ENCODE measurements at places on chromosomes 5 and 9.
A peak's percentile ranks its signal among the peaks of the same experiment; 100 is the strongest.

- no peak for DNase-seq
Observed at GRCh38 chr9:120360046-120360445, 219.9 kb downstream of the CDK5RAP2 start.

GRCh38 chr5:89120719-89121118, 237.7 kb upstream of the MEF2C start:
- no peak for DNase-seq

DNA sequence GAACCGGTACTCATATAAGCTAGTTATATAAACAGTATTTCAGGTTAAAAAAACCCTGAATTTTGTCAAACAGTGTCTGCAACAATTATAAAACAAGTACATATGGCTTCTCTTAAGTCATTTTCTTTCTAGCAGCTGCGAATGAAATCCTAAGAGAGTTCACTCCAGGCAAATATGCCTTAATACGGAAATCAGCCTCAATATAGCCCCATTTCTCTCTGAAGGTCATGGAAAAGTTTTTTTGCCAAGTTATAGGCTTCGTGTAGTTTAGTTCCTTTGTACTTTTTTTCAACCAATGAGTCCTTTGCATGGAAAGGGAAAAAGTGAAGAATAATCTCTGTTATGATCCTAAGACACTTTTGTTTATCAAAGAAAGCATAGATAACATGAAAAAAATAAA, 848.0 kb upstream of the ACO1 start:
- no peak for DNase-seq

DNA sequence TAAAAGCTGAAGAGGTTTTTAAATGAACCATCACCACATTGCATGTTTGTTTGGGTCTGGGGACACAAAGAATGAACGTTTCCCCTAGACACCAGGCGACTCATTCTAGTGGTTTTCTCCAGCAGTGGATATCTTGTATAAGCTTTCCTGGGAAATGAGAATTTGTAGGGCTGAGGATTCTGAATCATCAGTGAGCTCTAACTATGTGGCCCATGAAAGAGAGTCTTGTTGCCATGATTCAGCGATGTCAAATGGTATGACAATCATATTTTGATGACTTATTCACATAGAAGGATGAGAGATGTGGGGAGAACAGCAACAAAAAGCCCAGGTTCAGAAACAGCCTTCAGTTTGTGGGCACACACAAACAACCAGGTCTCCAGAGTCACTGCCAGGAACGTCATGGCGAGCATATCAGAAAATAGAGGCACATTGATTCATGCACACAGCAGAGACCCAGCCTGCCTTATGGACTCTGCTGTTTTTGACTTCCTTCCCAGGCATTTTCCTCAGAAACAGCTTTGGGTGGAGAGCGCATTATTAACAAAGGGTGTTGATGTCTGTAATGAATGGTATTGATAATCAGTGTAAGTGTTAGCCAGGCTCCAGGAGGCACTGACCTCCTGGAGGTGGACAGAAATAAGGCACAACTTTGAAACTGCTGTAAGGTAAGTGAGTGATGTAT, 13.3 kb downstream of the ZNF474 start:
- DNase-seq, result no peak

GRCh38 chr5:110884005-110884404, 145.2 kb downstream of the SLC25A46 start:
- DNase-seq, result no peak

GRCh38 chr5:114176356-114176755, 185.5 kb upstream of the KCNN2 start:
- no peak for DNase-seq

- DNase-seq, result no peak
Observed at GRCh38 chr9:74078647-74079046, 418.5 kb upstream of the RORB start.

DNA sequence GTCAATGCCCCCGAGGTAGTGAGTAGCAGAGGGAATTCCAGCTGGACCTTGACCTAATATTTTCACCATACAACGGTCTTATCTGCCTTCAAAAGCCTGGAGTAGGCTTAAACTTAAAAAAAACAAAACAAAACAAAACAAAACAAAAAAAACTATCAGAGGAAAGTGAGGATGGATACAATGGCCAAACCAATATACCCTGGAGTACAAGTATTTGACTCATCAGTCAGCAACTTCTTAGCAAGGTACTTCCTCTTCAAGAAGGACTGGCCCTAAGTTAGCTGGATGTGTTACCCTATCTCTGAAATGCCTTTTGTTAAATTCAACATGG, 160.6 kb upstream of the GNA14 start:
- no peak for DNase-seq

DNA sequence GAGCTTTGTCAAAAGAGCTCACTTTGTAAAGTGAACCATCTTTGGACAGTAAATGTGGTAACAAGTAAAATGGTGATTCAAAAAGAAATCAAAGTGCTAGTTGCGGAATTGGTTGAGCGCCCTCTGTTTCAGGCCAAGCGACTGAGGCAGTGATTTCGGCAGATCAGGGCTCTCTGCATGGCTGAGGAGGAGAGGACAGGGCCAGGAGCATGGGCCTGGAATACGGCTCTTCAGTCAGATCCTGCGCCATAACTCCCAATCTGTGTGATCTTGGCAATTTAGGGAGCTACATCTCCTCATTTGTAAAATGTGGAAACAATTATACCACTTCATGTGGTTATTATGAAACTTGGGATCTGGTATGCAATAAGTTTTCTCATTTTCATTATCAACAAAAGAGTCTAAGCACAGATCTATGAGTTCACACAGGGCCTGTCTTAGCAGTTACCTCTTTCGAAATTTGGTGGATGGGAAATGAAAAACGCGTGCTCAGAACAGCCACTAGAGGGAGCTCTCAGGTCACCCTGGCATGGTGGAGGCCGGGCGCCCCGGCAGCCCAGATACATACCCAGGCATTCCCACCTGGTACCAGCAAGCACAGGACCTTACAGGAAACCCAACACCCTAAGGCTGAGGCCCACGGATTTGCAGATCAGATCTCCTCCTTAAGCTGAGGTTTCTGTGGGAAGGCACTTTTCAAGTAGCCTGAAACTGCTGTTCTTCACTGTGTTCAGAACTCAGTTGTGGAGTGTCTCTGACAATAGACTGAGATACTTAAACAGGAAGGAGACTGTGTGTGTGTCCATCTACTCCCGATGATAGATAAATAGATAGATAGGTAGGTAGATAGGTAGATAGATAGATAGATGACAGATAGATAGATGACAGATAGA, 303.7 kb downstream of the RAB3C start:
- DNase-seq, result peak; percentile 79

DNA sequence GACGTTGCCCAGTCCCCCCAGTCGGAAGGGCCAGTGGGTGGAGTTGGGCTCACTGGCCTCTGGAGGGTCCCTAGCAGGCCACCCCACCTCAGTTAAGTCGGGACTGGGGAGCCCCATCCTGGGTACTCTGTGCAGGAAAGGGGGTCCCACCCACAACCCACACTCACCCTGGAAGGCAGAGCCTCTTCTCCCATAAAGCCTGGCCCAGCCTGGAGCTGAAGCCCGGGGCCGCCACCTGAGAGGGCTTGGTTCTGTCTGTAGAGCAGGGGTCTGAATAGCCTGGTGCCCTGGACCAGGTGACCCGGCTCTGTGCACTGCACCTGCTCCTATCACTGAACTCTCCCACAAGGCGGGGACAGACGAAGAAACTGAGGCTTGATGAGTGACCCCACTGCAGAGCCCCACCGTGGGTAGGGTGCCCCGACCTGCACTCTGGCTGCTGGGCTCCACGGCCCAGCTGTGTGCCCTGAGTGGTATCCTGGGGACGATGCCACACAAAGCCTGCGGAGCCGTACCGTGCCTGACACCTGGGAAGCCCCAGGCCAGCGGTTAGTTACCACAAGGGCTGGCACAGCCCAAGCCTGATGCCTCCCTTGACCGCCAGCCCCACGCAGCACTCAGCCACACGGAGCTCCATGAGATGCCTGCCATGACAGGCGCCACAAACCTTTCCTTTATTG, 7.3 kb downstream of the PTGES2 start:
- no peak for DNase-seq

GRCh38 chr5:111133436-111133751, 41.2 kb downstream of the WDR36 start:
- DNase-seq, result no peak

DNA sequence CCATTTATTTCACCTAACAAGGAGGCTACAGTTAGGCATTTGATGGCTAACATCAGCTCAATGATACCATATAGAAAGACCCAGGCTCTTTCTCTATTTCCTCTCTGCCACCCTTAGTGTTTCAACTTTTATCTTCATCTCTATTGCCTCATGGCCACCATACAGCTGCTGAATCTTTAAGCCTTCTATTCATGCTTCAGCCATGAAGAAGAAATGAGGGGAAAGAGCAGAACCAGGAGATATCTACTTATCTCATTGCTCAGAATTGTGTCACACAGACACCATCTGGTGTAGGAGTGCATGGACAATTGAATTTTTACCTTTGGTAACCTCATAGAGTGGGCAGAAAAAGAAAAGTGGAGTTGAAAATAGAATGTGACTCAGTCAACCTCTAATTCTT, 6.7 kb downstream of the GAPT start:
- no peak for DNase-seq

- DNase-seq, result no peak
Observed at GRCh38 chr5:51388488-51389287, 5.4 kb downstream of the ISL1 start.

DNA sequence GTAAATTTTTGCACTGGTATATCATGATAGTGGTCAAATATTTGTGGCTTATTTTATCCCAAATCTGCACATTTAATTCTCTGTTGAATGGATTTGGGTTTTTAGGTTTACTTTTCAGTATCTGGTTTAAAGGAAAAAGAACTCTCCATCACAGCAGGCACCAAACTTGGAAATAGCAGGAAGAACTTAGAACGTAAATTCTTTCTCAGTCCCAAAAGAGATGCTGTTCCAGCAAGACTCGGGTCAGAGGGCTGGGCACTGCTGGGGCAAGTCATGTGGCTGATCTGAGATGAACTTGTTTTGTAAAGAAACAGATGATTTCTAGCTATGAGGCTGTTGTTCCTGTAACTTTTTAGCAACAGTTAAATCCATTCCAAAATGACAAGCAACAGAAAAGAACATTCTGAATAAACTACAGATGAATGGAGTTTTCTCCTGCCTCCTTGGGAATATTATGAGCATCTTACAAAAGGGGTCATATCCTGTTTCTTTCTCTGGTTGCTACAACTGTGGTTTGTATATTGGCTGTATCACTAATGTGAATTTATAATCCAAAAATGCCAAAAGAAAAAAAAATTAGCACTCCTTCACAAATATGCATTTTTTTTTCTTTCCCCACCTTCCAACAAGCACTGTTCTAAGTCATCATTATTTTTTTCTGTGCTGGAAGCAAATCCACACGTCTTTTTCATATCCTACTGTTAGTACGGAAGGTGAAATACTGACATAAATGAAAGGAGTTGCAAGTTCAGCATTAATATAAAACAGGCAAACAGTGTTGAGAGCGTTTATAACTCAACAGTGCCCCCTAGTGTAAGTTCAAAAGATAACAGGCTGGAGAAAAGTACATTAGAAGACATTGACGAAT, 31.1 kb downstream of the OR2K2 start:
- DNase-seq, result no peak

GRCh38 chr9:97412626-97413385, 910 bp downstream of the TDRD7 start:
- no peak for DNase-seq

DNA sequence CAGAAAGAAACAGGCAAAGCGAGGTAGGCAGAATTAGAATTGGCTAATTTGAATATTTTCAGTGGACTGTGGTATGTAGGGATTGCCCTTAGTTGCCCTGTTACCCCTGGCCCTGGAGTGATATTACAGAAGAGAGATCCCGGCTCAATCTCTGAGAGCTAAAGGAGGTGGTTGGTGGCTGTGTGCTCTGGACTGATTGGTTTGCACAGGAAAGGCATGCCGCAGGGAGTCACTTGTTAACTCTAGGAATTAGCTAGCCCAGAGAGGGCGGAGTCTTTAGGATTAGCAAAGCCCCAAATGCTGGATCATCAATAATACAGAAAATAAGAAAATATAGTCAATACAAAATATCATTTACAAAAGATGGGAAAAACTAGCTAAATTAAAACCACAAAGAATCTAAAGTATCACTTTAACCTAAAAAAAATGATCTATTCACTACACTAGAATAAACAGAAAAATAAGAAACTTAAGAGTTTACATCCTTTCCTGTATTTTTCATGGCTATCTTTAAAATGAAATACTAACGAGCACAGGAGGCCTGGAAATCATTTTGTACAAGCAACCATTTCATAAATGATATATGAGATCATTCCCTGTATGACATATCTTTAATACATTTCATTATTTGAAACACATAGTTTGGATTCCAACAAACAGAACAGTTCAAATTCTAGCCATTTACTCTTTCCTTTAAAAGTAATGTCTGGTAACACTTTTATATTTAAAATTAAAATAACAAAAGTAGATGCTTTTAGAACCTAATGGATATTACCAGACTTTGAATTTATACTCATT, 71.1 kb downstream of the GNAQ start:
- DNase-seq, result no peak

DNA sequence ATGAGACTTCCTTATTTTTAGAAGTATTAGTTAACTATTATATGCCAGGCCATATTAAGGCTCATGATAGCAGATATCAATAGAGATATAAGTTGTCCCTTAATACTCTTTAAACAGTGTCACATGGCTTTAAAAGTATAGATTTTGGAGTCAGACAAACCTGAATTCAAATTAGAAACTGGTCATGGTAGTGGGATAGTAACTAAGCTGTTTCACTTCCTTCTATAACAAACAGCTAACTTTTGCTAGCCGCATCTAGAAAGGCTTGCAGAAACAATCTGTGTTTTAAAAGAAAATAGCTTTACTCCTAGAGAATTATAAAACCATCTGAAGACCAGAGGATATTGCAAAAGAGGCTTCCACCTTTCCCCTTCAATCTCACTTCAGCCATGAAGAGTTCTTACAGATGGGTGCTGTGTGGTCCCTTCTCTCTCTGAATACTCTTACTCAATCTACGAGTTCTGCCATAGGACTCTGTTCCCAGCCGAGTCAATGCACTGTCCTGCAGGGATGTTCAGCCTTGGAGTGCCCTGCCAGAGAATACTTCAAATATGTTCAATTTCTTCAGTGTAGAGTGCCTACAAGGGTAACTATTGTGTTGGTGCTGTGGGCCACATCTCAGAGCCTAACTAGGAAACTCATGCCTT, 810.2 kb downstream of the EFNA5 start:
- no peak for DNase-seq

GRCh38 chr5:5071554-5071953, 68.6 kb upstream of the ADAMTS16 start:
- DNase-seq, result no peak

- DNase-seq, result no peak
Observed at GRCh38 chr5:10660720-10661387, 97.0 kb downstream of the ANKRD33B start.

GRCh38 chr5:118637947-118638670, 350.2 kb downstream of the DTWD2 start:
- no peak for DNase-seq

- no peak for DNase-seq
Observed at GRCh38 chr5:119274030-119274766, 81.6 kb upstream of the TNFAIP8 start.

DNA sequence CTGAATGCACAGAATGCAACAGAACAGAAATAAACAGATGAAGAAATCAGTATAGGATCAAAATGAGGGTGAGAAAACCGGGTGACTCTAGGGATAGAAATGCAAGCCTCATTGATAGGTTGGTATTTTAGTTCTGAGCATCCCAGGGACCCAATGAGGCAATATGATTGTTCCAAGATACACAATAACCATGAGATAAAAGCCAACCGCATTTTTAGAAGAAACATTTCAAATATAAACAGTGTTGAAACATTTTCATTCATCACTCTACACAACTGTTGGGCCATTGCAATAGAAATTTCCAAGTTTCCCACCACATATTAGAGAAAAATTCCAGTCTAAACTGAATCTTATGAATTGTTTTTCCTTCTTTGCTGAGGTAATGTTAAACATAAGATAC, 452.3 kb upstream of the PTGER4 start:
- no peak for DNase-seq
